ENCODE measurements at places on chromosomes 4 and X.

DNA sequence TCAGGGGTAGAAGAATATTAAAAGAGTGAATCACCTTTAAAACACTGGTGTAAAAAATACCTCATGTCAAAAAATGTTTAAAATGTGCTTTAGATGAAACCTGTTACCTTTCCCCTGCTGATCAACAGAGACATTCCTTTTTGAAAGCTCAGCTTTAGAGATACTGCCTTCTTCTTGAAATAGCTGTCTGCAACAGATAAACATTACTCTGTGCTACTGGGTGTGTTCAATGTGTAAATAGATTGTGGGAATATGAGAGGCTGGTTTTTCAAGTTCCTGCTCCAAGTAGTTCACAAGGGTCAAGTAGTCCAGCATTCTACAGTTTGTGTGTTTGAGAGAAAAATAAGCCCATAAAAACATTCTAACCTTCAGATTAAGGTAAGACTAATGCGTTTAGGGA, at the start of gene SYTL5:
TSS of gene SYTL5 (plus strand) at position 263 of the 400 bp plus-strand sequence. CDS start 27,337 bp downstream, outside the sequence.
- no peak for DNase-seq

GRCh38 chr4:66795724-66796123, 749.6 kb downstream of the CENPC start:
- no peak for DNase-seq

- DNase-seq = no peak
Measured at GRCh38 chrX:70030301-70030767, 19.4 kb downstream of the AWAT2 start.

DNA sequence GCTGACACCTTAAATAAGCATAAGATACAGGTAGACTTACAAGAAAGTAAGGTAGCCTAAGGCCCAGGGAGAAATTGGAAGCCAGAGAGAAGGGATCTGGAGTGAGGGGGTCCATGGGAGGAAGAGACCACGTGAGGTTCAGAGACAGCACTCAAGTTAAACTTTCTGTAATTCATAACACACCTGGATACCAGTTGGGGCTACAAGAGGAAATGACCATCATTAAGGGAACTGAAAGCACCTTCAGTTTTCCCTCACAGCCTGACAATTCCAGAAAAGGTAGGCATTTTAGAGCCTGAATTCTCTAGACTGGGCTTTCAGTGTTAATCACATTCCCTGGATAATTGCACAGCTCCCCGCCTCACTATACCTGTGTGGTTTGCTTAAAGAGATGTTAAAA, 355.5 kb downstream of the FBXW7 start:
- no peak for DNase-seq

DNA sequence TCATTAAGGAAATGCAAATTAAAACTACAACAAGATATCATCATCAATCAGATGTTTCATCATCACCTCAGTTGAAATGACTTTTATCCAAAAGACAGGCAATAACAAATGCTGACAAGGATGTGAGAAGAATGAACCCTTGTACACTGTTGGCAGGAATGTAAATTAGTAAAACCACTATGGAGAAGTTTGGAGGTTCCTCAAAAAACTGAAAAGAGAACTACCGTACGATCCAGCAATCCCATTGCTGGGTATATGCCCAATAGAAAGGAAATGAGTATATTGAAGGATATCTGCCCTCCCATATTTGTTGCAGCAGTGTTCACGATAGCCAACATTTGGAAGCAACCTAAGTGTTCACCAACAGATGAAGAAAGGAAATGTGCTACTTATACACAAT, 50.6 kb upstream of the STARD8 start:
- DNase-seq = no peak

- no peak for DNase-seq
Measured at GRCh38 chrX:5113128-5113527, 1115.5 kb downstream of the NLGN4X start.

- no peak for DNase-seq
Measured at GRCh38 chr4:21915761-21916160, 32.8 kb downstream of the KCNIP4 start.

DNA sequence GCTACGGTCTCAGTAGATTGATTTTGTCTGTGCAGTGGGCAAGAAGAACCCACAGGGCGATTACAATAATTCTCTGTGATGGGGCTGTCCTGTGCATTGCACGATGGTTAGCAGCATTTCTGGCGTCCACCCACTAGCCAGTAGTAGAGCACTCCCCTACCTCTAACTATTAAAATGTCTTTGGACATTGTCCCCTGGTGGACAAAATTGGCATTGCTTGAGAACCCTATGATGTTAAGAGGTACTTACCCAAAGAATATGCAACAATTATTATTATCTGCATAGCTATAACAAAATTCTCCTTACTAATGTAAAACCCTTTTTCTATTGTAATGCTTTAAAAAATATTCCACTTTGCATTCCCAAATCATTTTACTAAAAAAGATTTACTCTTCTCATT, 109.5 kb upstream of the VCX3A start:
- DNase-seq = no peak

GRCh38 chr4:122688529-122689140, 43.9 kb upstream of the BBS12 start:
- DNase-seq = no peak

- DNase-seq = no peak
Measured at GRCh38 chr4:69493515-69493914, 2.2 kb downstream of the UGT2B4 start.

DNA sequence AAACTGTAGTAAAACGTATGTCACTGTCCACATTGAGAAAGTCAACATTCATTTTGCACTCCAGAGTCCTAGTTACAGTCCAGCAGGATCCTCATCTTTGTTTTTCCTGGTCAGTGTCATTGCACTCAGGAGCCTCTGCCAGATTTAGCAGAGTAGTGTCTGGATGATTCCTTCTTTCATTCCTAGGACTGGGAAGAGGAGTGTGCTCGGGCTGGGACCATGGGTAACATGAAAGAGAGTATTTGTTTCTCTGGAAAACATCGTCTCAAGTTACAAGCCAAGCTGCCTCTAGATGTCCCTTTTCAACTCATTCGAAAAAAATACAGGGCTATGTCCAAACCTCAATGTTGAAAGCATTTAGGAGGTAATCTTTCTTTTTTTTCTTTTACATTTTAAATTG, 69.9 kb upstream of the TNIP3 start:
- DNase-seq = no peak

GRCh38 chr4:1402516-1403091, 3.6 kb downstream of the NKX1-1 start:
- DNase-seq = no peak

- no peak for DNase-seq
Measured at GRCh38 chrX:72100824-72101351, 30.8 kb downstream of the RTL5 start.

GRCh38 chr4:37797374-37797773, 29.1 kb upstream of the PGM2 start:
- no peak for DNase-seq

- no peak for DNase-seq
Measured at GRCh38 chr4:8542776-8543525, 37.2 kb upstream of the GPR78 start.

DNA sequence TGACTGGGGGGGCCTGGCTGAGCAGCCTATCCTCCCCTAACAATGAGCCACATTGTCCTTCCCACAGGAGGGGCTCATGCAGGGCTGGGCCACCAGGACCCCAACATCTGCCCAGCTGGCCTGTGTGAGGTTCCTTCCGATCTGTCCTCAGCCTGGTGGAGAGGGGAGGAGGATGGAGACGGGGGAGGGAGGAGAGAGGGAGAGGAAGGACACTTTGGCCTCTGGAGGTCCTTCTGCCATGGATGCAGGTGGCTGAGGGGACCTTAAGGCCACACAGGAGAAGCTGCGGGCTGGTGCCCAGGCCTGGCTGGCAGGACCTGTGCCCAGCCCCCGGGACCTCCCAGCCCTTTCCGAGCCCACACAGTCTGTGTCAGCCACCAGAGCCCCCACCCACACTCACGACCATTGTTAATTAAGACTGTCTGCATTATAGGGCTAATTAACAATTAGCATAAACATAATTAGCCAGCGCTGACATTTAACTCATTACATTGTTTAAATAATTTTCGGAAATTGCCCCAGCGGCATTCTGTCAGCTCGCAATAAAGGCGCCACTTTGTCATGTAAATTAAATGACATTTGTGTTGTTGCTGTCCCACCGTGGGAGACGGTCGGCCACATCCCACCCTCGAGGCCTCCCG, 53.0 kb upstream of the NKX1-1 start:
- no peak for DNase-seq

- no peak for DNase-seq
Measured at GRCh38 chr4:108877821-108878220, 115.0 kb upstream of the ETNPPL start.

- DNase-seq = no peak
Measured at GRCh38 chr4:80631861-80632260, 296.3 kb downstream of the CFAP299 start.

DNA sequence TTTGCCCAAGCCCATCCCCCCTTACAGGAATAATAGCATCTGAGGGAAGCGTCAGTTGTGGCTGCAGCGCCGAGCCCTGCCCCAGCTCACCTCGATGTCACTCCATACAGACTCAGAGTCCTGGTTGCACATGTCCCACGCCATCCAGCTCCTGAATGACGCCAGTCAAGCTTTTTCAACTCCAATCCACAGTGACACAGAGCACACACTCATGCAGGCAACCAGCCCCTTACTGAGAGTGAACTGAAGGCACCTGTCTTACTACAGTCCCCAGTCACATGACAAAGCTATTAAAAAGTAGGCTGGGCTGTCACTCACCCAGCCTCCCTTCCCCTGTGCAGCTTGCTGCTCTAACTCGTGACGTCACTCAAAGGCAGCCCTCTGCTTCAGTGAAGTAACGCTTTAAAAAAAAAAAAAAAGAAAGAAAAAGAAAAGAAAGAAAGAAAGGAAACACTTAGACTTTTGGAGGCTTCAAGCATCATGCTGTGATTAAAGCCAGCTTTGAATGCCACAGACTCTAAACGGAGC, at the start of gene PPARGC1A:
TSS of gene PPARGC1A (minus strand) at position 234 of the 528 bp plus-strand sequence. CDS start at position 144, 90 bp downstream.
- no peak for DNase-seq

- no peak for DNase-seq
Measured at GRCh38 chr4:65450899-65451298, 219.4 kb downstream of the EPHA5 start.

GRCh38 chr4:78625073-78625472, 73.5 kb downstream of the ANXA3 start:
- no peak for DNase-seq

DNA sequence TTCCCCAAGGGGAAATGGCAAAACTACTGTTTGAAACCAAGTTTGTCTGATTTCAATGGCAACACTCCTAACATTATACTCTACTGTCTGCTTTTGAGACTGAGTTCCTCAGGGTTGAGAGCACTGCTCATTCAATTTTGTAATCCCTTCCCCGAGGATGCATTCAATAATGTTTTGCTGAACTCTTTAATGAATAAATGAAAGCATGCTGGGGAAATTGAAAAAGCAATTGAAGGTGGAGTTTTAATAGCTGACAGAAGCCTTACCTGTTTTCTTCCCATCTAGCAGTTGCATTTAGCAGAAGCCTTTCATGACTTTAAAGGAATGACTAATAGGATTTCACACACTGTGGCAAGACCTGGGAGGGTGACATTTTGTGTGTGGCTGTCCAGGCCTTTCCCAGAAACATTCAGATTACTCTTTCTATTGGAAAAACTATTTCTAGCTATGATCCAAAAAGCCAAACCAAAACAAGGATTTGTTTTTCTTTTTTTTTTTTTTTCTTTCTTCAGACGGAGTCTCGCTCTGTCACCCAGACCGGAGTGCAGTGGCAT, 45.1 kb downstream of the DTHD1 start:
- no peak for DNase-seq

- DNase-seq = no peak
Measured at GRCh38 chrX:23644744-23645143, 22.5 kb upstream of the PRDX4 start.

- no peak for DNase-seq
Measured at GRCh38 chrX:82335772-82336171, 1133.9 kb downstream of the SH3BGRL start.

DNA sequence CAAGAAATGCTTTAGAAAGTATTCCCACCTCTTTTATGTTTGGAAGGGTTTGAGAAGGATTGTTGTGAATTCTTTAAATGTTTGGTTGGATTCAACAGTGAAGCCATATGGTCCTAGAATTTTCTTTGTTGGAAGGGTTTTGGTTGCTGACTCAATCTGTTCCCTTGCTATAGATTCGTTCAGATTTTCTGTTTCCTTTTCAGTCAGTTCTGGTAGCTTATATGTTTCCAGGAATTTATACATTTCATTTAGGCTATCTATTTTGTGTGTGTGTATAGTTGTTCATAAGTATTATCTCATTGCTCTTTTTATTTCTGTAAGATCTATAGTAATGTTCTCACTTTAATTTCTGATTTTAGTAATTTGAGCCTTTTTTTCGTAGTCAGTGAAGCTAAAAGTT, 114.4 kb downstream of the MSN start:
- no peak for DNase-seq

DNA sequence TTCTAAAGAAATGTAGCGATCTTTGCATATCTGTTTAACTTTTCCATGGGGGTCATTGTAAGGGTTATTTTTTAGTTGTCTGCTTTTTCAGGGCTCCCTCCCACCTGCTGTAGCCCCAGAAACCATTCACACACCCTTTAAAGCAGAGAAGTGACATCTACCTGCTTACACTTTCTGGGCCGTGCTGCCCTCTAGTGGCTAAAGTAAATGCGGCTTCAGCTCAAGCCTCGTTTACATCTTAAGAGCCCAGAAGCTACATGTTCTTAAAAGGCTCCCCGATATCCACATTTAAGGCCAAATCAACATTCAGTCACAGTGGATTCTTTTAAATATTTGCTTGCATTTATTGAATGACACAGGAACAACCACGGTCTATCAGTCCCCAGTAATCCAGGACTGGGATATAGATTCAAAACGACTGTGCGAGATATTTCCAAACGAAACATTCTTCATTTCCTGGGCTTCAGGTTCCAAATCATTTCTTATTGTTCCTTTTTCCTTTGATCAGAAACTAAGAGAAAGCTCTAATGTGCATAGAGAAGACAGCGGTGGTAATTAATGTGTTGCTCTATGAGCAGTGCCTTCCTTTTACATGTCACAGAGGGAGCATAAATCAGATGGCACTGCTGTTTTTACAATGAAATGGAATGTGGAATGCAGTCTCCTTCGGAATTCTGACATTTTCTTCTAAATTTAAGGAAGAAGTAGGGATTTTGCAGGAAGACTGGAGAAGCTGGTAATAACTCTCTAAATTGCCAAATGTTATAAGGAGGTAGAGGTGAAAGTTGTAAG, 119.9 kb downstream of the RASGEF1B start:
- DNase-seq = no peak

DNA sequence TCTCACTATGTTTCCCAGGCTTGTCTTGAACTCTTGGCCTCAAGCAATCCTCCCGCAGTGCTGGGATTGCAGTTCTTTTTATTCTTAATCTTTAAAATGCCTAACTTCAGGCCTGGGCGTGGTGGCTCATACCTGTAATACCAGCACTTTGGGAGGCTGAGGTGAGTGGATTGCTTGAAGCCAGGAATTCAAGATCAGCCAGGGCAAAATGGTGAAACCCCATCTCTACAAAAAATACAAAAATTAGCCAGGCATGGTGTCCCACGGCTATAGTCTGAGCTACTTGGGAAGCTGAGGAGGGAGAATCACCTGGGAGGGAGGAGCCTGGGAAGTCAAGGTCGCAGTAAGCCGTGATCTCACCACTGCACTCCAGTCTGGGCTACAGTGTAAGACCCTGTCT, 45.9 kb downstream of the PLS3 start:
- DNase-seq = no peak
